Astrocyte of the hippocampus (primary cell): ENCODE measurements at places on chromosomes 1 and 21.
A peak's percentile ranks its signal among the peaks of the same experiment; 100 is the strongest.

DNA sequence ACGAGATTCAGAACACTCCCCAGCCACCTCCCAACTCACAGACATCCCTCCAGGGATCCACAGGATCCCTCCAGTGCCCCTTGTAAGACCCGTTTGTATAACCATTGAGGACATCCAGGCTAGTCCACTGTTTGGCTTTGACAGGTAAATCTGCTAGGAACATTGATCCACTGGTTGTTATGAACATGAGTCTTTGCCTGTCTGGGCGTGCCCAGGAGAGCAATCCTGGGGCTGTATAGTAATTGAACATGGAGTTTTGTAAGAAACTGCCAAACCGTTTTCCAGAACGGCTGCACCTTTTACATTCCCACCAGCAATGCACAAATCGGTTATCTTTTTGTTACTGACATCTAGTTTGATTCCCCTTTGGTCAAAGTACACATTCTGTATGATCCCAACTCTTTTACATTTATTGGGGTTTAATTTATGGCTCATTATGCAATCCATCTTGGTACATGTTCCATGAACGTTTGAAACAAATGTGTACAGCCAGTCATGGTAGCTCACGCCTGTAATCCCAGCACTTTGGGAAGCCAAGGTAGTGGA, 88.7 kb downstream of the WDR4 start:
- DNase-seq: no peak

DNA sequence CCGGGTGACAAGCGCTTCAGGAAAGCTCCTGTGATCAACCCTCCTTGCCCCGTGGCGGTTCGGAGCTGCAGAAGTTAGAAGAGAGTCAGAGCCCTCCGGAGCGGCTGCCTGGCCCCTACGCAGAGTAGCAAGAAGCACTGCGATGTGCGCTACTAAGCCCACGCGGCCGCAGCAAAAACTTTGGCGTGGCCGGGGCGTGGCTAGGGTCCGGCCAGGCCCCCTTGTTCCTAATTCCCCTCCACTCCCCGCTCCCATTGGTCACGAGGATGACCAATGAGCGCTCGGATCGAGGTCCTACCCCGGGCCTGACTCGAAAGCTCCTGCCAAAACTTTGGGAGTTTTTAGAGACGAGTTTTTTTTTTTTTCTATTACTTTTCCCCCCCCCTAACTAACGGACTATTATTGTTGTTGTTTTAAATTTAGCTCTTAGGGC, at the start of gene HLX:
Gene HLX (plus strand): TSS at position 368 of the 433 bp plus-strand sequence. CDS start 415 bp downstream, outside the sequence.
- DNase-seq: peak; percentile 82

DNA sequence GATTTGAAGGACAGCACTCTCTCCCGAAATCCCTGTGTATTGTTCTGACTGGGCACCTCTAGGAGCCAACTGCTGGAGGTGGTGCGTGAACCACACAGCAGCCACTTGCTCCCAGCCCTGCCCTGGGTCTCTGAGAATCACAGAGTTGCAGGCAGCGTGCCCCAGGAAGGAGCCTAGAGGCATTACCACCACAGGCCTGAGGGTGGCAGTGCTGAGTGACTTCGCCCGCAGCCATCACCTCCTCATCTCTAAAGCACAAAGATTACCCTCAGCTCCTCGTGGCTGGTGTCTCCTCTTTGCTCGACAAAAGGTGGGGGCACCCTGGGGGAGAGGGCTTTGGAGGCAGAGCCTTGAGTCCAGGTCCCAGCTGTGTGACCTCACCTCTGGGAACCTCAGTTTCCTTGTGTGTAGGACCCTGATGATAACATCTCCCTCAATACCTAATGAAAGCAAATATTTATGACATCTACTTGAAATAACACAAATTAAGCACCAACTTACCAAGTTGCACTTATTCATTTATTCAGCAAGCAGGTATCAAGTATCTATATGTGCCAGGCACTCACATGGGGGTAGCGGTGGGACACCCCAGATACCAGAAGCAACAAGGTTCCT, 86.3 kb downstream of the VWA5B1 start:
- peak; percentile 69 for DNase-seq

- peak; percentile 53 for DNase-seq
These were observed 2.1 kb downstream of the SH3BGRL3 start for GRCh38 chr1:26281971-26282370.

GRCh38 chr1:178143730-178144690, 50.1 kb downstream of the RASAL2 start:
- no peak for DNase-seq
